ENCODE measurements at places on chromosomes 1 and 21. TPM values are rescaled to one million over a fixed set of nuclear protein-coding genes. Genes with fewer than 3 reads are reported as not detected.

- DNase-seq, result no peak
Measured at GRCh38 chr1:172697534-172698002, 38.7 kb downstream of the FASLG start.

CENPS gene
- polyA plus RNA-seq, result 13.3 TPM

CLEC20A gene
- polyA plus RNA-seq, result not detected

NR5A2 gene
- 0.05 TPM for polyA plus RNA-seq

GRCh38 chr1:114334297-114334696, 176.7 kb downstream of the TRIM33 start:
- no peak for DNase-seq

- no peak for DNase-seq
Measured at GRCh38 chr1:31345635-31346034, 27.2 kb downstream of the FABP3 start.

- no peak for DNase-seq
Measured at GRCh38 chr1:14184454-14184853, 414.0 kb upstream of the KAZN start.

- no peak for DNase-seq
Measured at GRCh38 chr1:109399326-109399957, 1.7 kb upstream of the SORT1 start.

- no peak for DNase-seq
Measured at GRCh38 chr1:247156787-247157232, 15.0 kb downstream of the ZNF124 start.

NBL1 gene
- polyA plus RNA-seq, result 114 TPM

- DNase-seq, result no peak
Measured at GRCh38 chr21:39065917-39066316, 117.3 kb downstream of the PSMG1 start.

DNA sequence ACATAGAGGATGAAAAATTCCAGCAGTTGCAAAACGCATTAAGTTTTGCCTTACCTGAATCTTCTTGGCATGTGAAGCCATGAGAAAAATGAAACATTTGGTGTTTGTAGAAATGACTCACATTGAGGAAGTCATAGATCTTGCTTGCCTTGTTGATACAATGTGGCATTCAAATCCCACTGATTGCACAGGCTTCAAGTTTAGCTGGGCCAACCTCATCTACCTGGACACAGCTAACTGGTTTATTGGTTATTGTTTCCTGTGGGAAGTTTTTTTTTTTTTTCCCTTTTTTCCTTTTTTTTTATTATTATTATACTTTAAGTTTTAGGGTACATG, 168.9 kb upstream of the C21orf91 start:
- no peak for DNase-seq

- no peak for DNase-seq
Measured at GRCh38 chr1:116873680-116874271, 35.9 kb upstream of the PTGFRN start.

GRCh38 chr1:69511426-69512192, 56.1 kb upstream of the LRRC7 start:
- DNase-seq, result no peak

DNA sequence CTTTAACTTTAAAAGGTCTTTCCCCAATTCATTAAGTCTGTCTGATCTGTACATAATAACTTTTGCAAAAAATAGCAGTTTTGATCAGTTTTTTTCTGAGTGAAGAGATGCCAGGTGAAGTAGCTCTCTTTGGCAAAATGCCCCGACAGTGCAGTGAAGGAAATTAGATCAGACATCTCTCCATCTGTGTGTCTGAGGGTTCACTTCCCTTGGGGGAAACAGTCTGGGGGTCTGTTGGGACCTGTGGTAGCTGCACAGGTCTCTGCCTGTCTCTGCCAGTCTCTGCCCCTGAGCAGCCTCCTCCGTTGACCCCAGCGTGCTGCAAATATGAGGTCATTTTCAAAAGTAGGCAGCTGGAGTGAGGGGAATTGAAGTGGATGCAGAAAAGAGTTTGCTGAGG, 54.5 kb downstream of the TBCE start:
- no peak for DNase-seq

TGFB2 gene
- polyA plus RNA-seq, result 9.0 TPM

- DNase-seq, result no peak
Measured at GRCh38 chr1:111725192-111725591, 14.0 kb downstream of the INKA2 start.

DNA sequence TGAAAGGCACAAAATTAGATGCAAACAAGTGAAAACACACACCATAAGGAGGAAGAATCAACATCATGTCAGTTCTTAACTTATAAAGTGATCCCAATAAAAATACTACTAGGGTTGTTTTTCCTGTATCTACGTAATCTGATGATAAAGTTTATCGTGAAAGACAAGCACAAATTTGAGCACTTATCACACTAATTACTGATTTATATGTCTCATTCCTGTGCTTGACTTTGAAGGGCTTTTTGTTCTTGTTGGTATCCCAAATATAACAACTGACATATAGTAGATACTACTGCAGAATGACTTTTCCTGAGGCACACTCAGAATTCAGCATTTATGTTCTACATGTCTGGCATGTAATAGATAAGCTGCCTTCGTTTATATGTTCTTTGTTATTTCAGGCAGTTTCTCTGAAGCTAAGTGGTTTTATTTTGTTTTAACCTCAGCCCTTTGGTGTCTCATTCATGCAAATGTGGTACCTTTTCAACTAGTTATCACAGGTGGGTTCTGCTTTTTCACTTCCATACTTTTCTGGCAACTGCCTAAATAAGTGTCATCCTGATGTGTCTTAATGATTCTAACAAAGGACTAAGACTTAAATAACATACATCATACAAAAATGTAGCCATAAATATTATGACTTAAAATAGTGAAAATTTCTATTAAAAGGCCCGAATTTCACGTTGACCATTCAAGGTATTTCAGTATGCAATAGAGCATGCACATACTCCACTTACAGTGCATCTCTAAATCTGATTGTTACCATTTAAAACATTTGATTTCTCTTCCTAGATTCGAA, 73.2 kb downstream of the LRRC8C start:
- DNase-seq, result no peak

KRTAP20-1 gene
- not detected for polyA plus RNA-seq

DNA sequence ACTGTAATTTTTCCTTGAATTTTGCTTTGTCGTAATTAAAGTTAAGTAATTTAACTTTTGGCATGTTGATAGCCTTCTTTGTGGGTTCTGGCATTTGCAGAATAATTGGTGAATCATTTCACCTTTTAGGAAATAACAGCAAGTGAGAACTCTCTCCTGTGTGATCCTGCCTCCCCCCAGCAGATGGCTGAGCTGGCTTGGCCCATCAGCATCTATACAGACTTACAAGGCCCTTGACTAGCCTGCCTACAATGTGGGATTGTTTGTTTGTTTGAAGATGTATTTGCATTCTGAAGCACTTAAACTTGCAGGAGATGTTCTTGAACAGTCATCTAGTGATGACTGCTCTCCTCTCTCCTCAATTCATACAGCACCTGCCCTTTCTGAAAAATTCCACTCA, 55.9 kb downstream of the MACO1 start:
- DNase-seq, result no peak

DNA sequence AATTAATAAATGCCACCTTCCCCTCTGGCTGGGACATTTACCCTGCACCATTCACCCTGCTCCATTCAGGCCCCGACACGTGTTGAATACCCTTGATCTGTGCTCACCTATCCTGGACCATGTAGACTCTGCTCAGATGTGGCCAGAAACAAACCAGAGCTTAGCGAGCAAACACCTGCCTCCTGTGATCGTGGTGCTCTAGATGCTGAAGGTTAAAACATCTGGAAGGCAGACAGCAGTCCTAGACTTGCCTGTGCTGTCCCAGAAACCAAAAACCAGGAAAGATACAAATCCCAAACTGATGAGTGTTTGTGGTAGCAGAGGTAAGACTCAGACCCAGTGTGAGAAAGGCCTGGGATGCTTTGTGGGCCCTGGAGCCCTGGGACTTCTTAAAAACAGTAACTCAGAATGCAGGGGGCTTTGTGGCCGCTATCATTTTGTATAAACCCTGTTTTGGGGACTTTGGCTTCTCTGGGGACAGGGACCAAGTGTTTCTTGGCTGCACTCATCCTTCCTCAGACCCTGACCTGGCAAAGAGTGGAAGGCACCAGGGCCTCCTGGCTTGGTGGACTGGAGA, 99.6 kb downstream of the DMRTB1 start:
- no peak for DNase-seq

OR6K3 gene
- polyA plus RNA-seq, result not detected

Measured in keratinocyte (primary cell).